Esophagus squamous epithelium (tissue), 5 donors: ENCODE measurements at places on chromosomes 7 and 10. TPM values are rescaled to one million over a fixed set of nuclear protein-coding genes. Genes with fewer than 3 reads are reported as not detected.

The TRPV5 gene
- not detected for total RNA-seq

The ELMO1 gene
- 15.3 TPM for total RNA-seq

The ERVW-1 gene
- total RNA-seq = not detected

GRCh38 chr7:124536156-124536762 is 229.3 kb downstream of the GPR37 start:
- H3K4me3 ChIP-seq = no peak overlapping the region
- no peak overlapping the region for H3K27ac ChIP-seq
- H3K4me1 ChIP-seq = no peaks in the 10 kb centered on the region
- H3K36me3 ChIP-seq = no peaks in the 10 kb centered on the region

GRCh38 chr10:103659674-103660363 is 166.3 kb downstream of the NEURL1 start:
- peaks cover 11% of the 10 kb centered on the region for H3K36me3 ChIP-seq
- peak overlapping the region; percentile 71 for H3K4me3 ChIP-seq
- H3K27me3 ChIP-seq = no peaks in the 10 kb centered on the region
- H3K27ac ChIP-seq = peak overlapping the region; percentile 88
- DNase-seq = no peak

GRCh38 chr7:155167706-155168365 is 97.7 kb downstream of the HTR5A start:
- H3K27me3 ChIP-seq = peaks cover 18% of the 10 kb centered on the region
- no peaks in the 10 kb centered on the region for H3K4me1 ChIP-seq
- H3K4me3 ChIP-seq = no peak overlapping the region

DNA sequence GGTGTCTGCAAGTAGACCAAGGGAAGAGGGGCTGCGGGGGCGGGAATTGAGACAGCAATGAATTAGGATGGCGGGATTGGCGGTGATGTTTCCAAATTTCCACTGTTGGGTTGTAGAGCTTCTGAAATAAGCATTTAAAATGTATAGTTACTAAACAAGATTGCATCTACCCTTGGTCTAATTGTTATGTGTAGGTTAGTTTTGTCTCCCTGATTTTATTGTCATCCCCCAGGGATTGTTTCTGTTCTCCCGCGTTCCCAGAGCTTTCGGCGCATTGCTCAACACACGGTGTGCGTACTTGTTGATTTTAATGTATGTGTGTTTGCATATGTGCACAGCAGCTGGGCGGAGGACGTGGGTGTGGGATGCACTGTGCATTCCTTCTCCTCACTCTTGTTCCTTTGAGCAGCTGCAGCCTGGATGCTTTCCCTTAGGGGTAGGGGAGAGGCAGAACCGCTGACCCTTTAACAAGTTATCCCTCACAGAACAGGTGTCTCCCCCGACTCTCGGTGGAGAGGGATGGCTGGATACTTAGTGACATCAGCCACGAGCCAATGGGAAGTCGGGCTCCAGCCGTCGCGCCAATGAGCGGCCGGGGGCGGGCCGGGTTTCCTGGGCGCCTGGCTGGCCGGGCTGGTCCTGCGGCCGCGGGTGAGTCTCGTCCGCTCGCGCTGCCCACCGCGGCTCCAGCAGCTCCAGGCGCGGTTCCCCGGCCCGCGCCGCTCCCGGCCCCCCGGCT is at the start of gene TSPAN33:
TSS of gene TSPAN33 (plus strand) at position 613 of the 739 bp plus-strand sequence. CDS start 274 bp downstream, outside the sequence.
- DNase-seq = no peak
- H3K27me3 ChIP-seq = no peaks in the 10 kb centered on the region
- no peak within 1 kb of the TSS for H3K27ac ChIP-seq
- H3K4me1 ChIP-seq = peaks cover 21% of the 10 kb centered on the region

- H3K4me3 ChIP-seq = peak overlapping the region; percentile 49
- peaks cover 67% of the 10 kb centered on the region for H3K27me3 ChIP-seq
- no peak overlapping the region for H3K27ac ChIP-seq
- H3K4me1 ChIP-seq = peaks cover 20% of the 10 kb centered on the region
- no peaks in the 10 kb centered on the region for H3K36me3 ChIP-seq
Observed at GRCh38 chr7:117323851-117324711, 1.2 kb upstream of the WNT2 start.

GRCh38 chr7:12244129-12244528 is 33.0 kb downstream of the TMEM106B start:
- H3K36me3 ChIP-seq = no peaks in the 10 kb centered on the region
- no peaks in the 10 kb centered on the region for H3K4me1 ChIP-seq
- no peak for DNase-seq

DNA sequence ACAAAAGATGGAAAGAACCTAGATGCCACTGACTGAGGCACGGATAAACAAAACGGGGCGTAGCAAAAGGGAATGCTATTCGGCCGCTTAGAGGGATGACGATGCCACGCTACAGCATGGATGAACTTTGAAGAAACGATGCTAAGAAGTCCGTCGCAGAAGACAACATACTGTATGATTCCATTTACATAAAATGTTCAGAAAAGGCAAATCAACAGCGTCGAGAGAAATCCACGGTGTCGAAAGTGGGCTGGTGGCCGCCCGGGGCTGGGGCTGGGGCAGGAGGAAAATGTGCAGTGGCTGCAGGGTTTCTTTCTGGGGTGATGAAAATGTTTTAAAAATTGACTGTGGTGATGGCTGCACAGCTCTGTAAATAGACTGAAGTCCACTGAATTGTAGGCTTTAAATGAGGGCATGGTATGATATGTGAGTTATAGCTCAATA is 24.1 kb downstream of the GNA12 start:
- H3K27ac ChIP-seq = no peak overlapping the region
- peaks cover 28% of the 10 kb centered on the region for H3K4me1 ChIP-seq
- no peak overlapping the region for H3K4me3 ChIP-seq
- DNase-seq = no peak
- H3K27me3 ChIP-seq = no peaks in the 10 kb centered on the region
